ENCODE measurements at places on chromosomes 2 and 18.

- peak; percentile 28 for DNase-seq
Observed at GRCh38 chr18:73479477-73479876, 611.7 kb upstream of the NETO1 start.

DNA sequence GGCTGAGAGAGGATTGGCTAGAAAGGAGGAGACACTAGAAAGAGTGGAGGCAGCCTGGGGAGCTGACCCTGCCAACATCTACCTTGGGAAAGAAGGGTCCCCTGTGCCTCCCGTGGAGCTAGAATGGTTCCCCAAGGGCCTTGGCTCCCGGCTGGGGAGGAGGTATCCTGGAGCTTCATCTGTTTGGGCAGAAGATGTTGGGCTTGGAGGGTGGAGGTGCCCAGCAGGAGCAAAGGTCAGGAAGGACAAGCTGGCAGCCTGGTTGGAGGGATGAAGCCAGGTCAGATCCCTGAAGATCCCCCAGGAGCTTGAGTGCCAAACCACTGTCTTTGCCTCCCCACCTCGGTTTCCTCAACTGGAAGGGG lies 2.9 kb downstream of the ATP6V1B1 start:
- DNase-seq: no peak

- peak; percentile 70 for DNase-seq
Observed at GRCh38 chr2:62705859-62706720, 577 bp downstream of the EHBP1 start.

GRCh38 chr2:182866461-182867406 lies at the start of gene FRZB:
Gene FRZB (minus strand): TSS chr2:182866637. CDS start chr2:182866552, 85 bp downstream.
- DNase-seq: peak; percentile 81

DNA sequence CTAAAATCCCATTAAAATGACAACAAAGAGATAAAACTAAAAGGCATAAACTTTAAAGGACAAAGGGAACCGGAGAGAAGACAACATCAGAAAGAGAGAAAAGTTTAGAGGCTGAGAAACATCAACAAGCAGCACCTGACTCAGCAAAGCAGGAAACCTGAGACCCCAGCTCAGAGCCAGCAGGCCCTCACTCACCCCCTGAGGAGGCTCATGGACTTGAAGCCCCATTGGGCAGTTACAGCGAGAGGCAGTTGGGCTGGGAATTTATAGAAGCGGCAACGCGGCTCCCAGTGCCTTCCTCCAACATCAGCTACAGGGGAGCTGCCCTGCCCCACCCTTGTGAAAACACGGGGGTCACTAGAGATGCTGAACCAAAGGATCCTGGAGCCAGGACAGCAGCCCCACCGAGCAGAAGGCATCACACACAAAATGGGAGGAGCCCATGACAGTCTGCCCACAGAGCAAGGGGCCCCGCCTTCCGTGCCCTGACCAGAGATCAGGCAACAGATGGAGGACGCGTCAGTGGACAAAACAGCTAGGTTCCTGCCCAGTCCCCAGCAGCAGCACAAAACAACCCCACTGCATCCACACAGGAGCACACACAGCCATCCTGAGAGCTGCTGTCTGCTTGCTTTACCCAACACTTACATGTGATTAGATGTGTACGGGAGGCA lies 52.7 kb downstream of the CMPK2 start:
- peak; percentile 32 for DNase-seq

DNA sequence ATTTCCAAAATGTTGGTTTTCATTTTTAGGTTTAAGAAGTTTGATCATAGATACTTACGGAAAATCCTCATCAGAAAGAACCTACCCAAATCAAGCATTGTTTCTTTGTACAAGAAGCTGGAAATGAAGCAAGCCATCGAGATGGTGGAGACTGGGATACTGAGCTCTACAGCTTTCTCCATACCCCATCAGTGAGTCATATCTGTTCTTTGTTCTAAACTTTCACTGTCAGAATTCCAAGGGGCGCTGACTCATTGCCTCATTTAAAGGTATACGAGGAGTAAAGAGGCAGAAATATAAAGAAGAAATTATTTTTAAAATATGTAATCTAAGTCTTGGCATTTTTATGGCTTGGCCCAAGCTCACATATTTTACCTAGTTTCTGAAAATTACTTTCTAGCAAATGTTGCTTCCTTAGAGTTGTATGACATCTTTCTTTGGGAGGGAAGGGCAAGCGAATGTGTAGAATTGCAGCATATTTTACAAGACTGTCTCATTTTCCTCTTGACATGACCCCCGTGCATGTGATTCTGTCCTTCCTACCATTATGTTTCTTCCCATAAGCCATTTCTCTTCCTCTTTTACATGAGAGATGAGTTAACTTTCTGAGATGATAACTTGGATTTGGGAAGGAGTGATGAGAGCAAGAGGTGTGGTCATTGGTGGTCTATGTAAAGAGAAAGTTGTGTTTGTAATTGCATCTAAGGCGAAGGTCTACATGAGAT lies 41.2 kb downstream of the SLC9A4 start:
- DNase-seq: no peak

GRCh38 chr2:163345795-163346573 lies 389.8 kb downstream of the FIGN start:
- peak; percentile 93 for DNase-seq

DNA sequence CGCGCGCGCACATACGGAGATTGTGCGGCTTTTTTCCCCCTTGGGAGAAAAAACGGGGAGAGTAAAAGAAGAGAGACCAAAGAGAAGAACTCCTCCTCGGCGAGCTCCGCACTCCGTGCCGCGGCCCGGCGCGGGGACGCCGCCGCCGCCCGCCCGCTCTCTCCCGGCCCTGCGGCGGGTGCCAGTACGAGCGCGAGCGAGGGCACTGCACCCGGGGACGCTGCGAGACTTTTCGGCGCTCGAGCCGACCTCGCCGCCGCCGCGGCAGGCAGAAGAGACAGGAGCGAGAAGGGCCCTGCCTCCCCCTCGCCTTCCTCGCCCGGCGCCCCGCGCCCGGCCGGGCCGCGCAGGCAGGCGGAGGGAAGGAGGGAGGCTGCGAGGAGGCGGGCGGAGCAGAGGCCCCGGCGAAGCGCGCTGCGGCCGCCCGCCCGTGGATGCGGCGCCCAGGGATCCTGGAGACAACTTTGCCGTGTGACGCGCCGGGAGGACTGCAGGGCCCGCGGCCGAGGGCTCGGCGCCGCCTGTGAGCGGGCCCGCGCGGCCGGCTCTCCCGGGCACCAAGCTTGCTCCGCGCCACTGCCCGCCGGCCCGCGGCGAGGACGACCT lies 857 bp upstream of the INHBB start:
- DNase-seq: peak; percentile 64

DNA sequence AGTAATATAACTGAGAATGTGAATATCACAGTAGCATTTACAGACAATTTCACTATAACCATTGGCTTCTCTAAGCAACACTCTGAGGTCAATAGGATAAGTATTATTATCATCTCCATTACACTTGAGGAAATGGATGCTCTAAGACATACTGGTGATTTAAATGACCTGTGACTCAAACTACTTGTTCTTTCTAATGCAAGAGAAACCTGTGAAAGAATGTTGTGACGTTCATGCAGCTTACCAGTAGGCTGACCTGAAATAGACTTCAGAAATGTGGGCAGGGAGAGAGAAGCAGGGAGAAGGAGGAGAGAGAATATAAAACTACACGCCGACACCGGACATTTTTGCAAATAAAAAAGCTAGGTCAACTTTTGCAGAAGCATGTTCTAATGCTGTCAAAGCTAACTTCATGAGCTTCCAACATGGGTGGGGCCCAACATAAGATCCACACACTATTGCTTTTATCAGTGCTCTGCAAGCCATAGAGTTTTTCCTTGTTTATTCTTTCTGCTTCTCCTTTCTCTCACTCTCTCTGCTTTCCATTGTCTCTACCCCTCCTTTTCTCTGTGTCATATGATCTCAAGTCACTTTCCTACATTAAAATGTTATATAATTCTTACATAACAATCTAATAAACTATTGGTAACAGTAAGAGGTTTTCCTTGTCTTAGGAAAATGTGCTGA lies 217.6 kb upstream of the FN1 start:
- DNase-seq: no peak

DNA sequence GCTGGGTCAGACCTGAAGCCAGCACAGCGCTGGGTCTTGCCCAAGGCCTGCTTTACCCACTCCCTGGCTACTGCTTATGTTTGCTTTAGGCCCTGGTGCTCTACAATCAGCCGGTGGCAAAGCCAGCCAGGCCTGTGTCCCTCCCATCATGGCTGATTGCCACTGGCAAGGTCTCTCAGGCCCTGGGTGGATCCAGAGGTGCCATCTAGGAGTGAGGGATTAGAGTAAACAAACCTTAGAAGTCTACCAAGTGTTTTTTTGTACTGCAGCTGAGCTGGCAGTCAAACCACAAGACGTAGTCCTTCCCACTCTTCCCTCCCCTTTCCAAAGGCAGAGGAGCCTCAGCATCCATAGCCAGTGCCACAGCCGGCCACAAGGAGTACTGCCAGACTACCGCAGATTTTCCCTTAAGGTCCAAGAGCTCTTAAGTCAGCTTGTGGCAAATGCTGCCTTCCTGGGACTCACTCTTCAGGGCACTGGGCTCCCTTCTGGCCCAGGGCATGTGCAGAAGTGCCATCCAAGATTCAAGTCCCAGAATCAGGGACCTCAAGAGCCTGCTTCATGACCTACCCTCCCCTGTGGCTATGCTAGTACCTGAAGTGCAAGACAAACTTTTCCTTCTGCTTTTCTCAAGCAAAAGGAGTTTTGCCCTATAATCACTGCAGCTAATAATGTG lies 20.0 kb downstream of the IL1RL2 start:
- DNase-seq: no peak

GRCh38 chr2:86237172-86237571 lies 37.9 kb downstream of the MRPL35 start:
- DNase-seq: no peak

DNA sequence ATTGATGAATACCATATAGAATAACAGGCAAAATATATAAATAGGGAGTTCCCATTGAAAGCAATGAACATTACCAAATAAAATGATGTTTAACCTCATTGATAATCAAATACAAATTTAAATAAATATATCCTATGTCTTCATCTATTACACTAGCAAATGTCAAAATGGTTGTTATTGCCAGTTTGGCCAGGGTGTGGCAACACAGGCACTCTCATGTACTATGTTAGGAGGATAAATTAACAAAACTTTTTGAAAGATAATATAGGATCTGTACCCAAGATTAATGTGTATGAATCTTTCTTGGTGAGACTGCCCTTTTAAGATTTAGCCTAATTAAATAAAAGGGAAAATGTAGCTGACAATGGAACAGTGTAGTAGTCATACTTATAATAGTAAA lies 659.3 kb downstream of the ERBB4 start:
- peak; percentile 44 for DNase-seq

GRCh38 chr2:164015328-164016123 lies 279.7 kb upstream of the FIGN start:
- no peak for DNase-seq

DNA sequence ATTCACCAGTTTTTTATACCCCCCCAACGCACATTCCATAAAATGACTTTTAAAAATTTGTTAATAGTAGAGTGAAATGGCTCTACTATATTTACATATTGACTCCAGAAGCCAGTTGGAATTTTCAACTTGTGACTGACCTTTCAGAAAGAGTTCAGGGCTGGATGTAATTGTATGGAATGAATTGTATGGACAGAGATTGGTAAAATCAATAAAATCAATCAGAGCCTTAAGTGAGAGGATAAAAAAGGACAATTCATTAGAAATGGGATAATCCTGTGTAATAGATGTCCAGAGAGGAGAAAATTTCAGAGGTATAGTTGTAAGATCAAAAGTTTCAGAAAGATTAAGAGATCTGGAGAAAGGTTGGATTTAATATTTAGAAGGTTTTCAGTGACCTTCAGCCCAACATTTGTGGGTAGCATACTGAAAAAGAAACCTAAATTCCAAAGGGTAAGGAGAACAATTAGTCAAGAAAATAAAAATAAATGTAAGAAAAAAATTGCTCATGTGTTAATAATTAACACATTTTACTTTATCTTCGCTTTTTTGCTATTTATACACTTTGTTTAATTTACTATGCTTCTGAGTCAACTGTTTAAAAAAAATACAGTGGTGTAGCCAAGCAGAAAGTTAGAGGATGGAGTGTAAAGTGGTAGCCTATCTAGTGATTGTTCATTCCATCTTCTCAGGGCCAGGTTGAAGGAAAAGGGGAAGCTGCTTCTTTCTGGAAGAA lies 385.4 kb upstream of the TMEFF2 start:
- no peak for DNase-seq

DNA sequence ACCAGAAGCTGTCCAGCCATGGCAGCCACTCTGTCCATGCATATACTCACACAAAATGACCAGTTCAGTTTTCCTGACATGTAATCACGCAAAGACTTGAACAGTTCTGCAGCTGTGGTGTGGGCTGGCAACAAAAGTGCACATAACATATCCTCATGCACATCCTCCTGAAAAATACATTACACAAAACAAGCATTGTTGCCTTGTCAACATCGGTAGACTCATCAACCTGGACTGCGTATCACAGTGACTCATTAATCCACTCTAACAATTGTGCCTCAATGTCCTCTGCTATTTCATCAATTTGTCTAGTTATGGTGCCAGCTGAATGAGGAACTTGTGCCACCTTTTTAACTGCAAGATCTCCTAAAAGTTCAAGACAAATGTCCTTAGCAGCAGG lies 19.5 kb downstream of the RBKS start:
- no peak for DNase-seq

- no peak for DNase-seq
Observed at GRCh38 chr2:215724146-215724545, 288.3 kb upstream of the FN1 start.

- DNase-seq: no peak
Observed at GRCh38 chr2:103268841-103269498, 507.1 kb downstream of the TMEM182 start.

DNA sequence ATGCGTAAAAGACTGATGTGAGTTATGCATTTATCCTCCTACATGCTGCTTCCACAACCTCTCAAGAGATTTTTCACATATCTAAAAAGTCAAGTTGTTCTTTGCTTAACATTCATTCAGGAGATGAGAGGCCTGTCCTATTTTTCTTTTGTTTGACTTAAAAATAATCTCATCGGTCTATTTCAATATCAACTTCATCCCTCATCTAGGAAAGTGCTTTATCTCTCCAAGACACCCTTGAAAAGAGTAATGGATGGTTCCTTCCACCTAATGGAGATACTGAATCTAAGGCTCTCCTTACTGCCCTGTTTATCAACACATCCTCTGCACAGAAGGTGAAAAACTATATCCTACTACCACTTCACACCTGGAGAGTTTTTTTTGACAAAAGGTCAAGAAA lies 2.4 kb downstream of the NFE2L2 start:
- peak; percentile 13 for DNase-seq
